ENCODE measurements at places on chromosomes 12 and 14.

DNA sequence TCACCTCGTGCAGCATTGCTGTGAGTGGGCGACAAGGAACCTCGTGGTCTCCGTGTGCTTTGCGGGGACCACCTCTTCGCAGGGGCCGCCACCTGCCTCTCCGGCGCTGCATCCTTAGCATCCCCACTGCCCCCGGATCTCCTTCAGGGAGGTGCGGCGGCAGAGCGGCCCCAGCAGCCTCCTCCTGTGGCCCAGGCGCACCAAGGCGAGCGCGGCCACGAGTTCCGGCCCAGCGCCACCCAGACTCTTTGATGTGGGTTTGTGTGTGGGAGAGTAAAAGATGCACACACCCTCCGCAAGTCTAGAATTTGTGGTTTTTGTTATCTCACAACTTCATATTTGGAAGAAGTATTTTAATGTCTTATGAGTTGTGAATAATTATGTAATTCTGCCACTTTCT, 118.8 kb upstream of the DIO3 start:
- DNase-seq = no peak

- DNase-seq = peak; percentile 34
Measured at GRCh38 chr14:29925101-29925722, 2.4 kb downstream of the PRKD1 start.

- DNase-seq = no peak
Measured at GRCh38 chr12:107651571-107652449, 33.8 kb upstream of the PWP1 start.

DNA sequence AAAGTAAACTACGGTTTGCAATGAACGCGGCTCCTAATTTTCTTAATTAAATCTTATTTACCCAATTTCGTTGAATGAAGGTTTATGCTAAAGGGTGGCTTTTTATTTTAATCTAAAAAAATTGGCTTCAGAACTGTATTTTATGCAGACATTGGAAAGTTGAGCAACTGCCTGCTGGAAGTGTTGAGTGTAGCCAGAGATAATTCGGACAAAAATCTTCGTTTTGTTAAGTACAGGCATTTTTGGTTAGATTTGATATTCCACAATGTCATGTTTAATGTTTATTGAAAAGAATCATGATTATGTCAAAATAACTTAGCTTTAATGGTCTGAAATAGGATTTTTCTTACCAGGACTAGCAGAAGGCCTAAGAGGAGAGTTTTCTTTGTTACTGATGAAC, 875 bp downstream of the IRAK3 start:
- no peak for DNase-seq

- DNase-seq = peak; percentile 63
Measured at GRCh38 chr12:54232790-54233189, 44.0 kb upstream of the SMUG1 start.

- DNase-seq = no peak
Measured at GRCh38 chr12:105596731-105597130, 266.2 kb downstream of the C12orf75 start.

DNA sequence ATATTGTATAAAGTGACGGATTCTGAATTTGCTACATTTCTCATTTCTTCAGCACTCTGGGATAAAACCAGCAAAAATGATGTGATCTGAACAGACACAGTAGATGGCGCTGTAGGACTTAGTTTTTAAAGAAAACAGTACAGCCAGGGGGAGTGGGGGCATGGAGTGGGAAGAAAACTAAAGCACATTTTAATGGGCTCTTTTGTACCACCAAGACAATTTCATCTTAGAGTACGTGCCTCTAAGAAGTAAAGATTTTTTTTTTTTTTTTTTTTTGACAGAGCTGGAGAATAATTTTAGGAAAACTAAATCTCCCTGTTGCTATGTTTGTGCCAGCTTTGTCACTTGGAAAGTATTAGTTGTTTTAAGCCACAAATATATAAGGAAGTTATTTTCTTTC, 124.4 kb downstream of the RAD51B start:
- no peak for DNase-seq

DNA sequence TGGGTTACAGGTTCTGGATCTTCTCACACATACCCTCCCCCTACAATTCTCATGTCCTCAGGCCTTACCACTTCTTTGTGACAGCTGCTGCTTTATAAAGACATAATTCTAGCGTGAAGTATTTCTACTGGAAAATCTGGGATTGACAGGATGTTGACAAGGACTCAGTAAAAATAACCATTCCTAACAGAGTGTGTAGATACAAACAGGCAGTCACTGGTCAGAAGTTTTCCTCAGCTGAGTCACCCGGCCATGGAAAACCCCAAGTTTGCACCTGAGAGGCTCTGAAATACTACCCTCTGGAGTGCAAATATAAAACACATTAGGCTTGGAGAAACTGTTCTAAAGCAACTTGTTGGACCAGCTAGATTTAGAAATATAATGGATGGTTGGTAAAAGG, 54.4 kb downstream of the SPPL3 start:
- DNase-seq = no peak

- DNase-seq = peak; percentile 24
Measured at GRCh38 chr12:18998343-18999261, 130.9 kb upstream of the PLEKHA5 start.

- DNase-seq = no peak
Measured at GRCh38 chr12:104793285-104793684, 164.8 kb downstream of the SLC41A2 start.
